Tibial nerve (tissue), 4 donors: ENCODE measurements at places on chromosomes 4 and X.
A peak's percentile ranks its signal among the peaks of the same experiment; 100 is the strongest.

DNA sequence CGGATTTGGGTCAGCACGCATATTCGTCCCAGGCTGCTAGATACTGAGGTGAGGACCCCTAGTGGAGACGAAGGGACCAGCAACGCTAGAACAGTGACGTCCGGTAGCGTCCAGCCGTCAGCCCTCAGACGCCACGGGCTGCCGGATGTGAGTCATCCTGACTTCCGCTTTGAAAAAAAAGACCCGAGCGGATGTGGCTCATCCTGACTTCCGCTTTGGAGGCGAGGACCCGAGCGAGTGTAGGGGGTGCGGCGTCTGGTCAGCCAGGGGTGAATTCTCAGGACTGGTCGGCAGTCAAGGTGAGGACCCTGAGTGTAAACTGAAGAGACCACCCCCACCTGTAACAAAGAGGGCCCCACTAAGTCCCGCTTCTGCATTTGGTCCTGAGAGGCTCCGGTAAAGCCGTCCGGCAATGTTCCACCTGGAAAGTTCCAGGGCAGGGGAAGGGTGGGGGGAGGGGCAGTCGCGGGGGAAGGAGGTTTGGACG lies at the start of gene MAGEB2:
TSS of gene MAGEB2 (plus strand) at position 207 of the 487 bp plus-strand sequence. CDS start 3,018 bp downstream, outside the sequence.
- no peak for DNase-seq

GRCh38 chrX:110407910-110408545 lies 49.4 kb downstream of the RTL9 start:
- DNase-seq, result peak; percentile 86

DNA sequence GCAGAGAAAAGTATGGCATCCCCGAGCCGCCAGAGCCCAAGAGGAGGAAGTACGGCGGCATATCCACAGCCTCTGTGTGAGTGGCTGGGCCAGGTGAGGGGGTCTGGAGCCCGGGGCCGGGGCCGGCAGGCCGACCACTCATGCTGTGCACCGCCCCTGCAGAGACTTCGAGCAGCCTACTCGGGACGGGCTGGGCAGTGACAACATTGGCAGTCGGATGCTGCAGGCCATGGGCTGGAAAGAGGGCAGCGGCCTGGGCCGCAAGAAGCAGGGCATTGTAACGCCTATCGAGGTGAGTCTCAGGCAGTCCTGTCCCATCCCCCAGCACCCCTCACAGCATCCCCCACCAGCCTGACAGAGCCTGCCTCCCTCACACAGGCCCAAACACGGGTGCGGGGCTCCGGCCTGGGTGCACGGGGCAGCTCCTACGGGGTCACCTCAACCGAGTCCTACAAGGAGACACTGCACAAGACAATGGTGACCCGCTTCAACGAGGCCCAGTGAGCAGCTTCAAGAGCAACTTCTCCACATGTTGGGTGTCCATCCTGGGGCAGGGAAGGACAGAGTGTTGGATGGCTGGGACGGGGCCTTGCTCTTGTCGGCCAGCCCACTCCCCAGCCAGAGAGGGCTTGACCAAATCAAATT lies 7.4 kb upstream of the UBA1 start:
- no peak for DNase-seq

GRCh38 chr4:105840426-105841174 lies 54.7 kb upstream of the NPNT start:
- no peak for DNase-seq

DNA sequence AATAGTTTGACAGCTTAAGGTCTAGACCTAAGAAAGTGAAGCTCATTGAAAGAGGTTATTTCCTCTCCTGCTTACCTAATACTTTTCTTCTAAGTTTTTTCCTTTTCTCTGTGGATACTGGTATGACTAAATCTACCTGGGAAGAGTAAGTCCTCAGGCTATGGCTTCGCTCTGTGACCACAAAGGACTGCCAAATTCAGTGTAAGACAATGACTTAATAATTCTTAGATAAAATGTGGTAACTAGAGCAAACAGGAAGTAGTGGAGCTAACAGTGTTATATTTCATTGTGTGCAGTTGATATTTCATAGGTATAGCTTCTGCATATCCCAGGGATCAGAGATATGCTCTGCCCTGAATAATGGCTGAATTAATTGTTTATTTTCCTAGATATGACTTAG lies 418.9 kb downstream of the CCSER1 start:
- no peak for DNase-seq
